ENCODE measurements at places on chromosomes 6 and 20.

DNA sequence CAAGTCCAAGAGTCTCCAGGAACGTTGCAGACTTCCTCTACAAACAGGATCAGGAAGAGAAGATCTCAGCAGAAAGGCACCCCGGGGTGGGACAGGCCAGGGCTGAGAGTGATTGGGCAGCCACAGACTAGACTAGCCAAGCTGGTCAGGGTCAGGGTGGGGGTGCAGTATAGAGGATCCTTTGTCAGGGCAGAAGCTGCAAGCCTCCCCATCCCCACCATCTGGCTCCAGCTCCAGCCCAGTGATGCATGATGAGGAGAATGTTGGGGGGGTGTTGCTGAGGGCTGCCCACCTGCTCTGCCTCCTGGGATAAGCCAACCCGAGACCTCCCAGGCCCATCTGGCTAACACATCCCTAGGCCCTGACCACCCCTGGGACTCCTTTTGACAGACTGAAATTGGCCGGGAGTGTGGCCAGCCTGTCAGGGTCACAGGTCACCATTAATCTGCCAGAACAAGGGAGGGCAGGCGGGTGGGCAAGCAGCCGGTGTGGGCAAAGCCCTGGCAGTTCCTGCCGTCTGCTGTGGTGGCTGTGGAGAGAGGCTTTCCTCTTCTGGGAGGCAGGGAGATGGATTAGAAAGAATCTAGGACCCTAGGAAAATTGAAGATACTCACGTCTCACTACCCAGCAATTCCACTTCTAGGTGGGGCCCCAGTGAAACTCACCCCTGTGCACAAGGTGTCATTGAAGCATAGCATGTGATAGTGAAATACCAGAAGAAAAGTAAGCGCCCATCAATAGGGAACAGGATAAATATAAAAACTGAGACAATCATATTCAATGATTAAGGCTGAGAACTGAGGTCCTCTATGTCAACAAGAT is 22.1 kb upstream of the SNTA1 start:
- DNase-seq, result no peak

DNA sequence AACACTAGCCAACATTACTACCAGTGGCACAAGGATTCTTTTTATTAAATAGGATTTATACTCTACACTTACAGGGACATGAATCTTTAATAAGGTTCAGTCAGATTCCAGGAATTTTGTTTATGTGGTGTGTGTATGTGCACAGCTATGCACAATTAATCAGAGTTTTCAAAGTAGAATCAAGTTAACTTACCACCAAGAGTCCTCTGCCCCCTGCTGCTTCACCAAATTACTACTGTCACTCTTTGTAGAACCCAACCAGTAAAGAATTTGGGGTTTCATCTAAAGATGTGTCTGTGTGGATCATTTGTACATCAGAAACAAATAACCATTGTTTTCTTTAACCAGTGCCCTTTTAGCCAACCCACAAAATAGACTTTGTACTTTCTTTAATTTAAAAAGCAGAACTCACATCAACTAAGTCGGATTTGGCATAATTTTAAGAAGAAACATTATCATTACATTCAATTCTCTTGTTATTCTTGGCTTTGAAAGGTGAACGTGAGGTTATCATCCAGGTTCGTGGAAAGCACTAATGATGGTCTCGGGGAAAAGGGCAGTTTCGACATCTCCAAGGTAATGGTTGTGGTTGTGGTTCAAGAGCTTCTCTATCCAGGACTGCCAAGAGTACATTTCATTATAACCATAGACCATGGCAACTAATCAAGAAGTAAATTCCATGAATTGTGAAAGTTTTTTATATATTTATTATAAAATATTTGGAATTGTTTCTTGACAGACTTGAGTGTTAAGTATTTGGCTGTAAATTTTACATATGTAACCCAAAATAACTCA is 514.3 kb upstream of the ID4 start:
- DNase-seq, result no peak

GRCh38 chr6:148404456-148405054 is 61.9 kb downstream of the SASH1 start:
- DNase-seq, result no peak

DNA sequence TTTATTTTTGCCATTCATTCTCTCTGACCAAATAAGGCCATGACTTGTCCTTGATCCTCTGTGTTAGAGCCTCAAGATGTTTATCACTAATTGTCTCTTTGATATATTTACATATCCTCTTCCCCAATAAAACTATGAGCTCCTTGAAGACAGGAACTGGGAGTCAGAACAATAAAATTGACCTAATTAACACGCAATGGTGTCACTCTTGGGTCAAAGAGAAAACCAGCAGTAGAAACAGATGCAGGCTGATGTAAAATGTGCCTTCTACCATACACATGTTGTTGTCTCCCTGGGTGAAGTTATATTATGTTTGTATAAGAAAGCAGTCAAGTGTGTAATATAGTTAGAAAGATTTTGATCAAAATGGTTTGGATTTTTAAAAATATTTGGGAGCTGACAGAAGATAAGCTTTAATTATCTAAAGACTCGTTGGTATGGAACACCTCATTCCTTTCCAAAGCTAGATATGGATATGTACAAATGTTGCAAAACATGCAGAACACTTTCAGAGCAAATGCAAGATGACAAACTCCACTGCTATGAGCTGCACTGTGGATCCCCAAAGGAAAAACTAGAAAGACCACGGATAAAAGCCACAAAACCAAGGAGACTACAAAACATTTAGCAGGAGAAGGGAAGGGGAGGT is 109.7 kb upstream of the STMND1 start:
- no peak for DNase-seq

DNA sequence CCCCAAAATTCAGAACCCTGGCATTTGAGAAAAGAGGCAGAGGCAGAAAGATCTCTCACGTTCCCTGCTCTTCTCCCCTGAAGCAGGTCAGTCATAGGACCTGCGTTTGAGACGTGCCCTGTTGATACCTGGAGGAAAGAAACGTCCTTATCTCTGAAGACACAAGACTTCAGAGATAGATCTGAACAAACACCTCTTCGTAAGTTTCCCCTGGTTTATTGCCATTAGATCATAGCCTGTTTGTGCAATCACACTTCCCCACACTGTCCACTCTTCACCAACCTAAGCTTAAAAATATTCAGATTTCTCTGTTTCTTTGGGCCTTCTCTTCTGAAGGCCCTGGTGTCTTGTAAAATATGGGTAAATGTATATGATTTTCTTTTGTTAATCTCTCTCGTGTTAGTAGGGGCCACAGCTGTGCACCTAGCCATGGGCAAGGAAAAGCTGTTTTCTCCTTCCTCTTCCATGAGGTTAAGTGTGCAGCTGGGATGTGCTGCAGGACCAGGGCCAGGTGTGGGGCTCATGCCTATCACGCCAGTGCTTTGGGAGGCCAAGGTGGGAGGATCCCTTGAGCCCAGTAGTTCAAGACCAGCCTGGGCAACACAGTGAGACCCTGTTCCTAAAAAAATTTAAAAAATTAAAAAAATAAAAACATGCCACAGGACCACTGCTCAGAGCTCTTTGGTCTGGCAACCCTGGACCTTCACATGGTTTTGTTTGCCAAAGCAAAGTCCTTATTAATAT is 4.7 kb upstream of the SLC22A2 start:
- DNase-seq, result no peak
